ENCODE measurements at places on chromosomes 6 and 20. TPM values are rescaled to one million over a fixed set of nuclear protein-coding genes. Genes with fewer than 3 reads are reported as not detected.

The LY6G5C gene
- 1.8 TPM for total RNA-seq

The SPATA25 gene
- 0.50 TPM for total RNA-seq

The KCNS1 gene
- not detected for total RNA-seq

The MYLK2 gene
- 0.43 TPM for total RNA-seq

The IL17A gene
- total RNA-seq: not detected

The ACTR5 gene
- total RNA-seq: 9.1 TPM

The FAM120B gene
- total RNA-seq: 8.8 TPM
